ENCODE measurements at places on chromosomes 1 and 21.
A peak's percentile ranks its signal among the peaks of the same experiment; 100 is the strongest.

DNA sequence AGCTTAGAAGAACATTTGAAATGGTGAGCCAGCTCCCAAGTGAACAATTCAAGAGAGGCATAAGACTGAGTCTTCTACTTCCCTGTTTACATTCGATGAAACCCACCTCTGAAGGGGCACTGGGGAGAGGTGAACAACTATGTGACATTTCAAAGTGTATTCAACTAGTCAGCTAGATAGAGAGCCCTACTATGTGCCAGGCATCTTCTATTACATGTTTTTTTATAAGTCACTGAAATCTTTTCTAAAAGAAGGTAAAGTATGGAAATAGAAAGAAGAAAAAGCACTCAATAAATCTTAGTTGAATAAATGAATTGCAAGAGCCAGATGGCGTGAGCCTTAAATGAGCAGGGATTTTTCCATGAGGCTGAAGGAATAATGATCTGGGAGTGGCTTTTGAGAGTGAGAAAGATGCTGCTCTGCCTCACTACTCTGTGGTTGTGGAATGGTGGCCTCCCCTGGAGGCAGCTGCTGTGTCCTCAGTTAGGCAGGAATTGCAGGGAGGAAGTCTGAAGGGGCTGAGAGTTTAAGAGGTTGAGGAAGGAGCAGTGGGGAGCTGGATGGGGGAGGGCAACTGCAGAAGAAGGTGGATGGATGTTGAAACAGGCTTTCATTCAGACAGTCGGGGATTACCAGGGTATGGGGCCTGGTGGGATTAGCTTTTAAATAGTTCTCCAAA is 10.4 kb upstream of the PTPRF start:
- no peak for DNase-seq

GRCh38 chr1:20493309-20493708 is 7.3 kb upstream of the CAMK2N1 start:
- DNase-seq: no peak

DNA sequence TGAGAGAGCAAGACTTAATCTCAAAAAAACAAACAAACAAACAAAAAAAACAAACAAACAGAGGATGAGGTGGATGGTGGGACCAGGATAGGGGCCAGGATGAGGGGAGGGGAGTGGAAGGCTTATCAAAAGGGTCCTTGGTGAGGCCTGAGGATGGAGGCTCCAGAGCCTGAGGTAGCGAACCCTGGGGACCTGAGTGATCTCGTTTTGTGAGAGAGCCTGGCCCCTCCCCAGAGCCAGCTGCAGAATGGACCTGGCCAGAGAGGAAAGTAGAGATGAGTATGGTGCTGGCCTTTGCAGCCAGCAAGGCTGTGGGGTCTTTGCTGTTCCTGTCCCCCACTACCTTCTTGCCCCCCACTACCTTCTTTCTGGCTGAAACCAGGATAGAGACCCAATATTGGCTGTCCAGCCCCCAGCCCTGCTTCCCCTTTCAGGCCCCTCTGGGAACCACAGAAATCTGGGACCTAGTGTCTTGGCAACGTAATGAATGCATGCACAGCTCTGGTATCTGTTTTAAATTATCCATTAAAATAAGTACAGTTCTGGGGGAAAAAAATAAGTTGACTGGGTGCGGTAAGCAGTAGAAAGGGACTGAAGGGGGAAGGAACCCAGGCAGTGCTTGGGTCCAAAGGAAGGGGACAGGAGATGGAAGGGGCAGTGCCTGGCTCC is 1.1 kb upstream of the LMNA start:
- no peak for DNase-seq

GRCh38 chr1:17067069-17067426 is 13.2 kb upstream of the SDHB start:
- DNase-seq: no peak

DNA sequence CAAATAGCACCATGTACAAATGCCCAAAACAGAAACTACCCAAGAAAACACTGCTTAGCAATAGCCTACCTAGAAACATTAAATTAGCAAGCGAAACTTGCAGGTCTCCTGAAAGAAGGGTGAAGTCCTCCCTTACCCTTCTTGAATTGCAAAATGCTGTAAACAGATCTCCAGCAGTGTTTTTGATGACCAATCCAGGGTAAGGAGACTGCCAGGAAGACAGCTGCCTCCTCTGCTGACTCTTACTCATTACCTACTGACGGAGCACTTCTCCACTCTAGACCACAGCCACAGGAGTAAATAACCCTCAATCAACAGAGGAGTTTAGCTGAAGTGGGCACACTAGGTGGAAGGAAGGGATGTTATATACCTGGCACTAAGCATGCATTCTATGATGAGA is 32.2 kb upstream of the GADD45A start:
- DNase-seq: no peak

GRCh38 chr1:100240631-100241030 is 9.0 kb downstream of the DBT start:
- DNase-seq: no peak

GRCh38 chr1:11487196-11487751 is 8.3 kb downstream of the DISP3 start:
- DNase-seq: no peak

DNA sequence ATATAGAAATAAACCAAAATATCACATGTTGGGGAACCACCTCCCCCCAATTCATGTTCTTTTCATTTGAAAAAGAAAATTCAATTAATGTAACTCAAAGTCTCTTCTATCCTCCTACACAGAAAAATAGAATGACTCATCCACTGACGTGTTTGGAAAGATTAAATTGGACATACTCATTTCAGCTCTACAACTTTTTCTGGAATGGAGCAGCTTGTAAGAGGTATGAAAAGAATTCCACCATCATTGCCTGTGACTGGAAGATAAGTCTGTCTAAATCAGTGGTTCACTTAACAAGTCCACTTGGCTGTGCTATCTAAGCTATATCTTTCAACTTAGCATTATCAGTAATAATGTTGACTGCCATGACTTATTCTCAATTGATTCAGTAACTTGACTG is 702.3 kb downstream of the BRINP3 start:
- DNase-seq: no peak

GRCh38 chr1:202998836-202999750 is 8.1 kb upstream of the TMEM183A start:
- peak; percentile 35 for DNase-seq

- DNase-seq: no peak
Observed at GRCh38 chr1:93056214-93056613, 22.9 kb upstream of the MTF2 start.

DNA sequence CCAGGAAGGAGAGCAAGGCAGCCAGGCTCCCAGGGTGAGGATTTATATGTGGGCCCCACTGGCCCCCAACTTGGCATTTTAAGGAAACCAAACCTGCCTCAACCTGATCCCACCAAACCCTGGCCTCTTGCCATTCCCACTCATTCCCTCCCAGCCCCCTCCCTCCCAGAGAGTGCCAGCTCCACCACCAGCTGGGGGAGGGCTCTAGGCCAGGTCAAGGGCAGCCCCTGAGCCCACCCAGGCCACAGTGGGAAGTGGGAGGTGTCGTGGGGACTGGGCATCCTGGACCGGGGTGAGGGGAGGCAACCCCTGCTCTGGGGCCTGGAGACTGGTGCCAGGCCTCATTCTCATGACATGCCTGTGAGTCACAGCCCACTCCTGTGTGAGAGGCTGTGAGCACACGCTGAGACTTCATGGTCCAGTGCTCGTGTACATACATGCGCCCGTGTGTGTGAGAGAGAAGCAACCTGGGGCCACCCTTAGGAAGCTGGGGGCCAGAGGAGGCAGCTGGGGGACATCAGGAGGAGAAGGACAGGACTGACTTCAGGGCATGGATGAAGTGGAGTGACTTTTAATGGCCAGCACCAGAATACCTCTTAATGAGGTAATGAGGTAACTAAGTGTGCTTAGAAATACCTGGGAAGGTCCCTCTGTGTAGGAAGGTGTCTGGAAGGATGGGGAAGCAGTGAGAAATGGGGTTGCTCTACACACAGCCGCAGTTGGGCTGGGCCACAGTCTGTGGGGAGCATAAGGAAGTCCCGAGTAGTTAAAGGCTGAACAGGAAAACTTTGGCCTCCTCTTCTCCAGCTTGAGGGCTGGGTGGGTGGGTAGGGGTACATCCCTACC is at the start of gene S100A2:
S100A2 (minus strand) TSS at position 316 of the 846 bp plus-strand sequence. CDS start 1,967 bp downstream, outside the sequence.
- no peak for DNase-seq

GRCh38 chr1:951364-951763 is 7.7 kb downstream of the NOC2L start:
- no peak for DNase-seq

DNA sequence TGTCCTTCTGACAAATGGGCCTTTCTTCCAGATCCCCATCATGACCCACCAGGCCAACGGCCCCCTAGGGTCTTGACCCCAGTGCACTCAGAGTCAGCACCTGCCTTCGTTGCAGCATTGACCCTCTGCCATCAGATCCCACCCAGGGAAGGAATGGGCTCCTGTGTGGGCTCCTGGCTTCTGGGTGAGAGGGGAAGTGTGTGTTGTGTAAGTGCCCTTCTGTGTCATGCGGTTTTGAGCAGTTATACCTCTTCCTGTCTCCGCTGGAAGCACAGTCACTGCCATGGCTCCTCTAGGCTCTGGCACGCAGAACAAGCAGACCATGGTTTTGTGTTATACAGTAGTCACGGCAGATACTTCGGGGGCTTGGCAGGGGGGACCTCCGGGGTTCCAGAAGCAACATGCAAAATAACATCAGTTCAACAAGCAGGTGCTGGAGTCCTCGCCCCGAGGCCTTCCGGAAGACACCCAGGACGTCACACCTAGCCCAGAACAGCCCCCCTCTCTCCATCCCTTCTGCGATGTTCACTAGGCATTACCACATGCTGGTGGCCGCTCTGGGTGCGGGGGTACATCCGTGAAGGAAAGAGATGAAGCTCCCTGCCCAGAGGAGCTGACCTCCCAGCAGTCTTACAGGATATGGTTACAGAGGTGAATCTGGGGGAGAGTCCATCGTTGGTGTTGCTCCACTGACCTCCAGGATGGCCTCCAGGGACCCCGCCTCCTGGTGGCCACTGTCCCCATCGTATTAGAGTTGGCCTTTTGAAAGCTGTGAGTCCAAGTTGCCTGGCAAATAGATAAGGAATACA is 17.4 kb upstream of the KCNAB2 start:
- no peak for DNase-seq

DNA sequence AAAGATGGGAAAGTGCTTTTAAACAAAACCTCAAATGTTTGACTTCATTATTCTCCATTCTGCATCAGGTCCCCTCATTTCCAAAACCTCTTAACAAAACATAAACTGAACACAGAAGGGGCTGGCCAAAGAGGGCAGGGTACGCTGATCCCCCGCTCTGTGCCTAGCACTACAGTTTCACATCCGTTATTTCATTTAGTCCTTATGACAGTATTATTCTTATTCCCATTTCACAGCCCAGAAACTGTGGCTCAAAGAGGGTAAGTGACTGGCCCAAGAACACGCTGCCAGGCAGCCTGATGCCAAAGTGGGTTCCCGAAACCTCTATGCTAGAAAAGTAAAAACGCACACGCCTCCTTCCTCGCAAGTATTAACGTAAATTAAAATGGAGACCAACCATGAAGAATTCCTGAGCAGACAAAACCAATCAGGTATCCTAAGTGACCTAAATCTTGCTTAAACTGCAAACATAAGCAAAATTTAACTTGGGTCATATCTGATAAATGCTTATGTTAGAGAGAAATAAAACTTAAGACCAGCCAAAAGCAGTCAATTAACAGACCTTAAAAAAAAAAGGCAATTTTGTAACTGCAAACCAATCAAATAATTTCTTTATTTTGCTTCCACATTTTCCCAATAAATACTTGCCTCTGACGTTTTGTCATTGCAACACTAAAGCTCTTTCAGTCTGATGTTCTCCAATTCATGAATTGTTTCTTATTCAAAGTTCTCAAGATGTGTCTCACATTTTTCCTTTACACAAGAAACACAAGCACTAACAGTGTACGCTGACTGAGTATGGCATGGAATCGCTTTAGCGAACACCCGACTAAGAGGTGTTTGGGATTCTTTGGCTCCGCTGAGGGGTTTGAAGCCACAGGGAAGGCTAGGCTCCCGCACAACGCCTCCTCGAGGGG is 653 bp downstream of the CASP9 start:
- DNase-seq: no peak

GRCh38 chr1:100703716-100704115 is 15.8 kb upstream of the VCAM1 start:
- DNase-seq: no peak

GRCh38 chr1:116232989-116233514 is 121.9 kb downstream of the MAB21L3 start:
- no peak for DNase-seq

DNA sequence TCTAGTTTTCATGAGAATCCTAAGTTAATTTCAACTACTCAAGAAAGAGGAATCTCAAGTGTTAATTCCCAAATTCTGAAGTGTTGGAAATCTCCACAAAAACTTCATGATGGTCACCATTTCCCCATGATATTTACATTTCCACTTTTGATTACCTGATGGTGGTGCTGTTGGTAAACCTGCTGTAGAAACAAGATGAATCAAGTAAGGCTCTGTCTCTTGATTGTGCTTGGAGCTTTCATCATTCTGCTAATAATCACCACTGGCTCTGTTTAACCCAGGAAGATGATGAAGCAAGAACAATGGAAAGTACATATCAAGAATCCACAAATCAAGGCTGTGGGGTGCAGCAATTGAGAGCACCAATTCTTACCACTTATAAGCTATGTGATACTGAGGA is 77.8 kb downstream of the C4BPA start:
- DNase-seq: no peak

DNA sequence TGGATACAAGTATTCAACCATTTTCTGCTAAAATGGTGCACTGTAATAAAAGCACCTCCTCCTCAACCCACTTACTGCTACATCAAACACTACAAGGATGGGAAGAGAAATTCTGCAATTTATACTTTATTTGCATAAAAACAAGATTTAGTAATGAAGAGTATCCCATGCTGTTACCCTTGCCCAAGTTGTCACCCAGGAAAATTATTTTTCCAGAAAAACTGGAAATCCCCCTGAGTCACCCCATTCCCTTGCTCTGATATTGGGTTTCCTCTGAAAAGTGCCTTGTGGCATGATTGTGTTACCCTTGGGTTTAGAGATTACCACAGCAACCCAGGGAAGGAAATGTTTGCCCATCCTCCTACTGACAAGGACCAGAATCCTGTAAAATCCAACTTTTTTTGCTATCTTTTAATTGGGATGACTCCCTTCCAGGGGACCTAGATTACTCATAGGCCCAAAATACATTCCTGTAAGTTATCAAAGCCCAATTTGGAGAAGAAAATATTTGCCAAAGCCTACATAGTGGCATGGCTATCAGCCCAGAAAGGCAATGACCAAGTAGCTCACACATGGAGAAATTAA is 16.5 kb upstream of the ZC3H11B start:
- no peak for DNase-seq

- no peak for DNase-seq
Observed at GRCh38 chr1:17799642-17800041, 44.5 kb downstream of the ACTL8 start.

GRCh38 chr21:46208761-46209721 is 19.5 kb downstream of the LSS start:
- DNase-seq: no peak

- DNase-seq: no peak
Observed at GRCh38 chr1:185279571-185279970, 37.5 kb downstream of the IVNS1ABP start.

Measured in SK-N-DZ (cell line).